RPMI7951 (cell line): ENCODE measurements at places on chromosomes 3 and 15. TPM values are rescaled to one million over a fixed set of nuclear protein-coding genes. Genes with fewer than 3 reads are reported as not detected.
A peak's percentile ranks its signal among the peaks of the same experiment; 100 is the strongest.

GRCh38 chr3:109355625-109356441 lies 18.5 kb upstream of the DPPA4 start:
- DNase-seq: no peak

DNA sequence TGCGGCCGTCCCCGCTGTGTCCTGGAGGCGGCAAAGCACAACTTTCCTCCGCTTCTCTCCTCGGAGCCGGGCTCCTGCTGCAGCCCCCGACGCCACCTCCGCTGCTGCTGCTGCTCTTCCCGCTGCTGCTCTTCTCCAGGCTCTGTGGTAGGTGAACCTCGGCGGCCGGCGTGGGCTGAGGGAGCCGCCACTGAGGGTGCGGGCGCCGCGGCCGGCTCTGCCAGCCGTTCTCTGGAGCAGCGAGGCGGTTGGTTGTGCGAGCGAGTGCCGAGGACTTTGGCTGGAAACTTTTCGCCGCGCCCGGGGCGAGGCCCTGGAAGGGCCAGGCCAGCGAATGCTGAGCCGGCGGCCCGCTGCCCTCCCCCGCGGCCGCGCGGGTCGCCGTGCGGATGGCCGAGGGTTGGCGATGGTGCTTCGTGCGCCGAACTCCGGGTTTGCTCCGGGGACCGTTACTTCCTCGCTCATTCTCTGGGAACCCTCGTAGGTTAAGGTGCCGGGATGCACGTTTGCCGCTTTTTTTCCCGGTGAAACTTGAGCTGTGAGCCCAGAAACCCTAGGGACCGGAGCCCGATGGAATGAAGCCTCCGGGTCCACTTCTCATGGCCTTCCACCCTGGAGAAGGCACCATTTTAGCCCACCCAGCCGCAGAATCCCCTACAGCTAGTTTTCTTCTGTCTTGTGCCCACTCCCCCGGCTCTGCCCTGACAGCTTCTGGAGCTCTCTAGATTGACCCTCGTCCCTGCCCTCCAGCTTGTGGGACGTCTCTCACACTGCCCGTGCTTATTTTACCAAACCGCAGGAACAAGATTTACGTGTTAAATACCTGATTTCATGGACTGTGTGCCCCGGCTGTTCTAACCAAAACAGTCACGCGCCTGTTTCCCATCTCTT lies 660 bp downstream of the NECTIN3 start:
- peak; percentile 47 for DNase-seq

DNA sequence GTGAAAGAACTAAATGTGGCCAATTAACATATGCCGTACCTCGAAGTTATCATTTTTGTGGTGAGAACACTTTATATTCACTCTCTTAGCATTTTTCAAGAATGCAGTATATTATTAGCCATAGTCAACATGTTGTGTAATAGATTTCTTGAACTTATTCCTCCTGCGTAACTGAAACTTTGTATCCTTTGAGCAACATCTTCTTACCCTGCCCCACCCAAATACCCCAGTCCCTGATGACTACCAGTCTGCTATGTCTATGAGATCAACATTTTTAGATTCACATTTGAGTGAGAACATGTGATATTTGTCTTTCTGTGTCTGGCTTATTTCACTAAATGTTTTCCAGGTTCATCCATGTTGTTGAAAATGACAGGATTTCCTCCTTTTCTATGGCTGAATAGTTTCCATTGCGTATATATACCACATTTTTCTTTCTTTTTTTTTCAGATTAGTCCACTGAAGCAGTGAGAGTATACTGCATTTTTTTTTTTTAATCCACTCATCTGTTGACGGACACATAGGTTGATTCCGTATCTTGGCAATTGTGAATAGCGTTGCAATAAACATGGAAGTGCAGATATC lies 12.7 kb upstream of the KBTBD8 start:
- DNase-seq: no peak

- peak; percentile 11 for DNase-seq
These were observed 41.2 kb downstream of the CEP63 start for GRCh38 chr3:134527037-134527436.

The GABRB3 gene
- 0.12 TPM in 1 of 2 replicates, not detected in the other for total RNA-seq
